Tibial artery (tissue), 4 donors: ENCODE measurements at places on chromosomes 7 and 10.

- no peak for DNase-seq
These were observed 126.6 kb downstream of the CCDC71L start for GRCh38 chr7:106534271-106534846.

DNA sequence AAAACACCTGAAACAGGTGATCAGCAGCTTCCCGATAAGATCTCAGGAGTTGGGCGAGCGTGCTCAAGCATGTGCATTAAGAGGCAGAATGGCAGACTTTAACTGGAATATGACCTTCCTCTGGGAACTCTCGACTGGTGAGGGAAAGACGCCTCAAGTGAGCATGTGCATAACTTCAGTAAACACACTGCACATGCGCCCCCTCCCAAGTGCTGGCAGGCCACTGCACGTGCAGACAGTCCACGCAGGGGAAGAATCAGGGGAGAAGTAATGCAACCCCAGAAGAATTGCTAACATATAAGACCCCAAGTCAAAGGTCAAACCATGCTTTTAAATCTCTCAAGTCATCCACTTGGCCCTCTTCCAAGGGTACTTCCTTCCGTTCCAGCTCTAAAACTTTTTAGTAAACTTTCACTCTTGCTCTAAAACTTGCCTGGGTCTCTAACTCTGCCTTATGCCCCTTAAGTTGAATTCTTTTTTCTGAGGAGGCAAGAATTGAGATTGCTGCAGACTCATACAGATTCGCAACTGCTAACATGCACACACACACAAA lies 541.0 kb downstream of the TNS3 start:
- no peak for DNase-seq

- no peak for DNase-seq
These were observed 1.7 kb downstream of the MMP21 start for GRCh38 chr10:125773687-125774543.

- peak; percentile 69 for DNase-seq
These were observed 302.9 kb upstream of the PODXL start for GRCh38 chr7:131859147-131859821.

DNA sequence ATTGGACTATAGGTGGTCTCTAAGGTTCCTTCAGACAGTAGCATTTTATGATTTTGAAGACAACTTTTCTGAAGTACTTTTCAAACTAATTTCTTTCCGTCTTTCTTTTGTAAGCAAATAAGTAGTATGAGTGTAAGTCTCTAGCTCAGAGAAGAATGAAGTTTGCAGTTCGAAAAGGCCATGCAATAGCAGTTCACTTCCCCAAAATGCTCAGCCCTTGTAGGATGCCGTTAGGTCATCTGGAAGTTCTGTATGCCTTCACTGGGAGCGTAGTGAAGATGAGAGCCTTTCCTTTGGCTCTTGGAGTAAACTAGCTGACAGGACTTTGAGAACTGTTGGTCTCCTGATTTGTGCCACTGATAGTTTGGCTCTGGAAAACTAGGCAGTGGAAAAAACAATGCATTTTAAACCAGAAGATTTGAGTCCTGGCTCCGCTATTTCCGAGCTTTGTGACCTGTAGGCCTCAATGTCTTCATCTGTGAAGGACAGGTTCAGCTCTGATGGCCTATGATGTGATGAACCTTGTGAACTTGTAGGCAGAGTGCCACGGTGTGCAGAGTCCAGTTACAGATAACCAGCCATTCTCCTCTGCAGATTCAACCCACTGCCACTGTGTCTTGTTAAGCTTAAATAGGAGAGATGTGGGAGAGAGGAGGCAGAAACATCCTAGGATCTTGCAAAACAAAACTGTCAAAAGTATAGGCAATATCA lies 18.8 kb downstream of the SGPL1 start:
- DNase-seq = no peak

- DNase-seq = peak; percentile 22
These were observed 44.2 kb downstream of the PPIF start for GRCh38 chr10:79391231-79392019.
